Activated naive CD8-positive, alpha-beta T cell treated with anti-CD3 and anti-CD28 coated beads for 36 hours (primary cell): ENCODE measurements at places on chromosomes 7 and 10.

GRCh38 chr10:113108948-113109347, 158.9 kb downstream of the TCF7L2 start:
- no peak for DNase-seq

GRCh38 chr10:71878327-71879034, 27.4 kb upstream of the PSAP start:
- DNase-seq, result peak; percentile 56

DNA sequence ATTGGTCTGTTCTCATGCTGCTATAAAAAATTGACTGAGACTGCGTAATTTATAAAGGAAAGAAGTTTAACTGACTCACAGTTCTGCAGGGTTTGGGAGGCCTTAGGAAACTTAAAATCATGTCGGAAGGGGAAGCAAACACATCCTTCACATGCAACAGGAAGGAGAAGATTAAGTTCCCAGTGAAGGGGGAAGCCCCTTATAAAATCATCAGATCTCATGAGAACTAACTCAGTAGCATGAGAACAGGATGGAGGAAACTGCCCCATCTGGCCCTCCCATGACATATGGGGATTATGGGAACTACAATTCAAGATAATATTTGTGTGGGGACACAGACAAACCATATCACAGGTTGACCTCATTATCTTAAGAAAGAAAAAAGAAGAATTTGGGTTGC, 134.5 kb downstream of the PPP1R3A start:
- no peak for DNase-seq

GRCh38 chr7:85226361-85227085, 39.7 kb upstream of the SEMA3D start:
- DNase-seq, result no peak

- no peak for DNase-seq
Observed at GRCh38 chr10:128498378-128498730, 372.1 kb upstream of the MKI67 start.

GRCh38 chr7:101240226-101241014, 2.8 kb upstream of the CLDN15 start:
- DNase-seq, result no peak

- DNase-seq, result no peak
Observed at GRCh38 chr7:38584443-38585210, 46.5 kb downstream of the AMPH start.

DNA sequence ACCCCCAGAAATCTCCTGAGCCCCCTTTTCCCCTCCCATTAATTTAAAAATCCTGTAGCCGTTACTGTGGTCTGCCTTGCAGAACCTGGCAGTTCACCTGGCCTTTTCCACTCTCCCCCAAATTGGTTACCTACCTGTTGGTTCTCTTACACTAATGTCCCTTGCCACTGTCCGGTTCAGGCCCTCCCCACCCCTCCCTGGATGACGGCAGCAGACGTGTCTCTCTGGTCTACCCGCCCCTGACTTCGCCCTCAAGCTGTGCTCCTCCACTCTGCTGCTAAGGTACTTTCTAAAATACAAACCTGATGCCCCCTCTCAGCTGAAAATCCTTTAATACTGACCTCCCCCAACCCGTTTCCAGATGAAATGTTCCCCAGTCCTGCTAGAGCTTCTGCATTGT, 15.6 kb upstream of the SH3PXD2A start:
- no peak for DNase-seq

- no peak for DNase-seq
Observed at GRCh38 chr10:44309939-44310761, 74.7 kb downstream of the CXCL12 start.

GRCh38 chr7:154676422-154677073, 326.4 kb downstream of the PAXIP1 start:
- no peak for DNase-seq

DNA sequence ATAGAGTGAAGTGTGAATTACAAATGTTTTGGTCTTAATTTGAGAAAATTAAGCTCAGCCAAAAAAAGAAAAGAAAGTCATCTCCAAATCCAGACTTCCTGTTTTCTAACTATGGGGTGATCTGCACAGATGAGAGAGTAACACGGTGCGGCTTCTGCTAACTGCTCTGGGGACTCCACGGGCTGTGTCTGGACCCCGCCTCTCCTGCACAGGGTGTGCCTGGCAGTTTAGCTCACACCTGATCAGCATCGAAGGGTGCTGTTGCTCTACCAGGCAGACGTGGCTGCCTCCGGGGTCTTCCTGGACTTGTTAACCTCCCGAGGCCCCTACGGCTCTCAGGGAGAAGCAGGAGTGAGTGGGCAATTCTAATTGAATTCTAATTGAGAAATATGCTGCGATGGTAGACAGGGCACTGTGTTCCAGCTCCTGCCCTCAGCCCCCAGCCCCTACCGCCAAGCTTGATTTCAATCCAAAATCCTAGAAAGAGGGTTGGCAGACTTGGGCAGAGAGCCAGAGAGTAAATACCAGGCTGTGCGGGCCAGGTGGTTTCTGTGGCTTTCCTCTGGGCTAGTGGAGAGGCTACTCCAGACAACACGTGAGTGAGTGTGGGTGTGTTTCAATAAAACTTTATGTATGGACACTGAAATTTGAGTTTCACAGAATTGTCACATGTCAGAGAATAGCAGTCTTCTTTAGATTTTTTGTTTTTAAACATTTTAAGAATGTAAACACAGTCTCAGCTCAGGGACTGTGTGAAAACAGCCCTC, 13.4 kb downstream of the SHH start:
- no peak for DNase-seq

DNA sequence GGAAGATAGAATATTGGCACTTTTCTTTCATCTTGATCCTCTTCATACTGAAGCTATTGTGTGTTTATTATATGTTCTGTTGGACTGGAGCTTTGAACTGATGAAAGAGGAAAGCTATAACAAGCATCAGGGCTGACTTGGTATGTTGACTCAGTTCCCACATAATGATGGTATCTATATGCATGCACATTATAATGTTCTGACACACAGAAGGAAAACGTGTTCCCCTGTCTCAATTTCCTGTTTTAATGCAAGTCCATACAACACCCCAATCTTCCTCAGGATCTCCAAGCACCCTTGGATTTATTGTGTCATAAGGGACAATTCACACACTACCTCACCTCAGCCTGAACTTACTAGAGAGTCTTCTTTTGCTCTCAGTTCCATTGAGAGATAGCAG, 8.3 kb upstream of the WASL start:
- DNase-seq, result no peak

DNA sequence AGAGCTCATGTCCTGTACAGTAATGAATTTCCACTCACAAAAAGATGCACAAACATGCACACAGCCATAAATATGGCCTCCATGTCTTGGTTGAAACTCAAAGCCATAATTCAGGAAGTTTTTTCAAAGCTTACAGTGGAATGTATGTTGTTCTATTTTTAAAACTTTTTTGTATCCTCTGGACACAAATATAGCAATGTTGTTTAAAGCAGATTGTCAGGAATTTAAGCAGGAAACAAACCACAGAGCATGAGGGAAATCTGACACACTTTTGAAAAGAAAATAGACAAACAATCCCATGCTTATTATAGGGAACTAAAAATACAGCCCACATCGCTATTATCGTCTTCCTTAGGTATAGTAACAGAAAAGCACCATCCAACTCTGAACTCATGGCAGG, 21.5 kb downstream of the LRRN3 start:
- DNase-seq, result no peak

DNA sequence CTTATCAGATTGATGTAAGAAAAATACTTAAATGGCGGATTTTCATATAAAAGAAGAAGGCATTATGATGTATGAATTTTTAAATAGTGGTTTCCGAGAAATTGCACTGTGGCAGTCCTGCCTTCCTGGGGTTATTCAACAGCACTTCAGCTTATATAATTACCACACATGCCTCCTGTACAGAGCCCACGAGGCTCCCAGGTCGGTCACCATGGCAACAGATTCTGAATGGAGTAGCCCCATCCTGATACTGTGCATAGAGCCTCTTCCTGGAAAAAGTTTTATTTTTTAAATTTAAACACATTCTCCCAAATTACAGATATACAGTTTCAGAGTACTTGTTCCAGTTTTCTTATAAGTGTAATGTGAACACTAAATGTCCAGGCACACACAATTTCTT, 15.9 kb upstream of the ASB4 start:
- DNase-seq, result no peak

DNA sequence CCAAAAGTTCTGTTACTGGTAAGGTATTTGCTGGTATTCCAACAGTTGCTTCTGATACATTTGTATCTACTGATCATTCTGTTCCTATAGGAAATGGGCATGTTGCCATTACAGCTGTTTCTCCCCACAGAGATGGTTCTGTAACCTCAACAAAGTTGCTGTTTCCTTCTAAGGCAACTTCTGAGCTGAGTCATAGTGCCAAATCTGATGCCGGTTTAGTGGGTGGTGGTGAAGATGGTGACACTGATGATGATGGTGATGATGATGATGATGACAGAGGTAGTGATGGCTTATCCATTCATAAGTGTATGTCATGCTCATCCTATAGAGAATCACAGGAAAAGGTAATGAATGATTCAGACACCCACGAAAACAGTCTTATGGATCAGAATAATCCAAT, 131.0 kb downstream of the AASS start:
- no peak for DNase-seq

- DNase-seq, result no peak
Observed at GRCh38 chr7:73809467-73809951, 21.3 kb upstream of the CLDN4 start.

- DNase-seq, result no peak
Observed at GRCh38 chr10:23918839-23919238, 290.1 kb upstream of the KIAA1217 start.

- DNase-seq, result no peak
Observed at GRCh38 chr10:128295003-128295402, 168.8 kb upstream of the MKI67 start.

DNA sequence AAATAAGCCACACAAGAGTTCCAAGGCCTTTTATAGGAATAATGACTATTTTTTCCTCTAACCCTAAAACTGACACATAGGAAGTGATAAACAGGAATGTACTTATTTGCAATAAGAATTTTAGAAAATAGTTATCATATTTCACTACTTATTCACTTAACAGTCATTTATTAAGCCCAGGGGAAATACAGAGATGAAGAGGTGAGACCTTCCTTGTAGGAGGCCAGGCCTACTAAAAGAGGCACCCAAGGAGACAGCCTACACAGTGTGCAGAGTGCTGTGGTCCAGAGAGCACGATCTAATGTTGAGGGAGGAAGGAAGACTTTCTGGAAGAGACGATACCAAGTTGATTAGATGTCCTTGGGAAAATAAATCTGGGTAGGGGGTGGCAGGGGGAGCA, 45.0 kb upstream of the PPP1R3C start:
- no peak for DNase-seq

- DNase-seq, result no peak
Observed at GRCh38 chr10:30371954-30372353, 22.9 kb upstream of the MTPAP start.

GRCh38 chr10:120429395-120429794, 27.6 kb upstream of the PLPP4 start:
- DNase-seq, result no peak

- no peak for DNase-seq
Observed at GRCh38 chr10:35711615-35712411, 69.7 kb upstream of the FZD8 start.

DNA sequence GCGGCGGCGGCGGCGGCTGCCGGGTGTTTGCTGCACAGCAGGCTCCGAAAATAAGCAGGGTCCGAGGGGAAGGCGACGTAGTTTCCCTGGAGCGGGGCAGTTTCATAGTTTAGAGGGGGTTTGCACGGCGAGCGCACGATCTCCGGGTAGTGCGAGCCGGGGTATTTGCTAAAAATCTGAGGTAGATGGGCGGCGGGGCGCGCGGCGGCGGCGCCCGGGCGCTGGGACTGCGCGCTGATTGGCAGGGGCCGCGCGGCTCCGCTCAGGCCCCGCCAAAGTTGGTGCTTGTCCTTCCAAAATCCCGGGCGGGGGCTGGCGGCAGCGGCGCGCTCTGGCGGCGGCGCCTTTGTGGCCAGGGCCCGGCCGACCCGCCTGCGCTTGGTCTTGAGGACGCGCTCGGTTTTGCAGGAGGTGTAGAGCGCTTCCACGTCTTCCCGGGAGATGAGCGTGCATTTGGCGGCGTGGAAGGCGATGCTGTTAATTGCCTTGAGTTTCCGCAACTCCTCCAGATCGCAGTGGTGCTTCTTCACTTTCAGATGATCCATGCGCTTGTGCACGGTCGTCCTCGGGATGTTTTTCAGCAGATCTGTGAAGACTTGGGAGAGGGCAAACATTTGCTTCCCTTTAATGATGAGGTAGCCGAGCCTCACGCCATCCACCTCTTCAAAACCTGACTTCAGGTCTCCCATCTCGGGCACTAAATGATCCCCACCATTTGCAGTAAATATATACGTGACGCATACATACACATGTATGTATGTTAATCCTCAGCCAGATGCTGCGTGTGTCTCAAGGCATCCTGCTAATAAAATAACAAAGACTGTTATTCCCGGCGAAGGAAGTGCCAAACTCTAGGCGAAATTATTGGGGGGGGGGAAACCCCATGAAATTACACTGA, 8.1 kb downstream of the SKIDA1 start:
- DNase-seq, result peak; percentile 36

DNA sequence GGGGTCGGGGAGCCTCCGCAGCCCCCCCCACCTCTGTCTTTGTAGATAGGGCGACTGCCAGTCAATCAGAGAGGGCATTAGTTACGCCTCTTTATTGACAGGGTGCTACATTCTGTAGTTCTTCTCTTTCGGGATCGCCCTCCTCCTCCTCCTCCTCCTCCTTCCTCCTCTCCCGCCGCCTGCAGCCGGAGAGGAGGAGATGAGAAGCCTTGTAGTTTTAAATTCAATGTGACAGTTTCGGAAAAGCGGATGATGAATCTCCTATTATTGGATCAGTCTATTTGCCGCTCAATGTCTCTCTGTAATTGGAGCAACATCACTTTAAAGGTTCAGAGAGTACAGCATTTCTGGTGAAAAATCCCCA, 587 bp upstream of the UNCX start:
- DNase-seq, result no peak

- no peak for DNase-seq
Observed at GRCh38 chr7:4138866-4139265, 543.2 kb upstream of the FOXK1 start.

DNA sequence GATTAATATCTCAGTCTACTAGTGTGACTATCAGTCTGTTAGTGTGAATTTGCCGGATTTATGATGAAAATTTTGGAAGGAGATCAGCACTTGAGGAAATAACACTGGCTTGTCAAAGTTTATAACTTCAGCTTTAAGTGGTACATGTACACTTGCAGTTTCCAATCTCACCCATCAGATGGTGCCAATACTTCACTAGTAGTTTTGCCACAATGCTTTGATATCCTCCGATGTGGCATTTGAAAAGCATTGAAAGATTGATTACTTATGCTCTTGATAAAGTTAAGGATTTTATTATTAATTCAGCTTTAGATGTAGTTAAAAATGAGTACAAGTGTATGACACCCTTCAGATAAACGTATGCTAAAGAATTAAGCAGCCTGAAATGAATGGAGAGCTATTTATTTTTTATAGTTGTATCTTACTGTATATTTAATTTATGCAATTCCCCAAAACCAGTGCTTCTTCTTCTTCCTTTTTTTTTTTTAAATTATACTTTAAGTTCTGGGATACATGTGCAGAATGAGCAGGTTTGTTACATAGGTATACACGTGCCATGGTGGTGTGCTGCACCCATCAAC, 98.2 kb downstream of the ANLN start:
- DNase-seq, result peak; percentile 12
